ENCODE measurements at places on chromosomes 13 and 19.

- no peak for DNase-seq
Measured at GRCh38 chr13:110556224-110556606, 5.3 kb downstream of the RAB20 start.

DNA sequence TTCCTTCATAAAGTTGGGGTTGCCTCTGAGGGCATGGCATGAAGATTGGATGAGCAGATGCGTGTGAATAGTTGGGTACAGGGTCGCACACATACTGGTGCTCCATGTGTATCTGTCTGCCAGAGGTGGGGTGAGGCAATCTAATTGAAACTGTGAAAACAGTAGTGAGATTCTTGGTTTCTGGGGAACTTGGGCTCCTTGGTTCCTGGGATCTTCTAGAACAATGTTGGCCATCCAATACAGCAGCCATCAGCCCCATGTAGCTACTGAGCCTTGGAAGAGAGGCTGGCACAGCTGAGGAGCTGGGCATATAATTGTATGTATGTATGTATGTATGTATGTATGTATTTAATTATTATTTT is 616 bp downstream of the FCHO1 start:
- DNase-seq: no peak

GRCh38 chr19:13036366-13036976 is 41.2 kb downstream of the NFIX start:
- DNase-seq: peak; percentile 45

GRCh38 chr13:72839831-72840426 is 58.0 kb downstream of the PIBF1 start:
- DNase-seq: peak; percentile 30

DNA sequence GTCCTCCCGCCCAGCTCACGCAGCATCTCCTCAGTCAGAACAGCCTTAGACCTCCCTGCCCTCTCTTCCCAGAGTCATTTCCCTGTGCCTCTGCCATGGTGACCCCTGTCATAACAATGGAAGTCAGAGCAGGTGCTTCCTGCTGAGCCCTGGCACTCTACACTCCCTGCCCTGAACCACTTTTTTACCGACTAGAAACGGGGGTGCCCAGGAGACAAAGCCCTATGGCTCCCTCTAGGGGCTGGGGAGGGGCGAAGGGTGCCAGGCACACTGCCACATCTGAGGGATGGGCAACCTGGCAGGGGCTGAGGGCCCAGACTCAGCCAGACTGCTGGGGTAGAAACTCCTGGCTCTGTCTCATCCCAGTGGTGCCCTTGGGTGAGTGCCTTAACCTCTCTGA is 16.4 kb downstream of the ZNF574 start:
- DNase-seq: peak; percentile 31

DNA sequence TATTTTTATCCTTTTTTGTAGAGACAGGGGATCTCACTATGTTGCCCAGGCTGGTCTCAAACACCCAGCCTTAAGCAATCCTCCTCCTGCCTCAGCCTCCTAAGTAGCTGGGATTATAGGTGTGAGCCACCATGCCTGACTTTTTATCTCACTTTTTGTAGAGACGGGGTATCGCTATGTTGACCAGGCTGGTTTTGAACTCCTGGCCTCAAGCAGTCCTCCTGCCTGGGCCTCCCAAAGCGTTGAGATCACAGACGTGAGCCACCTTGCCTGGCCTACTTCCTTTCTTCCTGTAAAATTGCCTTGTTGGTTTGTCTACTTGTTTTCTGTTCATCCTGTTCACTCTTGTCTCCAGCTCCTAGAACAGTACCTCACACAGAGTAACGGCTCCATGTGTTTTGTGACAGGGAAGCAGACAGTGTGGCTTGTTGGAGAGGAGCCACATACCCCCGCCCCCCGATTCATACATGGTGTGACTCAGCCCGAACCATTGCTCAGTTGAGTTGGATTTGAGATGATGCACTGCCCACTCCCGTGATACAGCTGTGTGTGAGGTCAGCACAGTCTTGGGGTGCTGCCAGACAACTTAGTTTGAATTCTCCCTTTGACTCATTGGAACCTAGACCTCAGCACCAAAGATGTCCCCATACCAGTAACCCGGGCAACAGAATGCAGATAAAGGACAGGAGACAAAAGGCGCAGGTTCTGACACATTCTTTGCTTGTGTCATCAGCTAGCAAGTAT is 34.2 kb downstream of the GPR42 start:
- DNase-seq: no peak

DNA sequence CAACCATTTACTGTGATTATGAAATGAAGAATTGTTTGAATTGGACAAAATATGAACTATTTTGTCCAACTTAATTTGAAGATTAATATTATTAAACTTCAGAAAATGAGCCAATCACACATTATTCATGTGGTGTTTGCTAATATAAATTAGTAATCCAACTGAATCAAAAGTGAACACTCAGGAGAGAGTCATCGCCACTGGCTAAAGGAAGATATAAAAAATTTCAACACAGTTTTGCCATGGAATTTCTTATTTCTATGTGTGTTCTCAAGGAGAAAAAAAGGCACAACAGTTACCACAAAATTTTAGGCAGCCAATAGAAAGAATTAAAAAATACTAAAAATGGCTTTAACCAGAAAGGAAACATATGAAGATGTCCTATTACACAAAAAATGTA is 2683.8 kb downstream of the PCDH9 start:
- no peak for DNase-seq

- no peak for DNase-seq
Measured at GRCh38 chr19:56896095-56896494, 55.6 kb upstream of the PEG3 start.

DNA sequence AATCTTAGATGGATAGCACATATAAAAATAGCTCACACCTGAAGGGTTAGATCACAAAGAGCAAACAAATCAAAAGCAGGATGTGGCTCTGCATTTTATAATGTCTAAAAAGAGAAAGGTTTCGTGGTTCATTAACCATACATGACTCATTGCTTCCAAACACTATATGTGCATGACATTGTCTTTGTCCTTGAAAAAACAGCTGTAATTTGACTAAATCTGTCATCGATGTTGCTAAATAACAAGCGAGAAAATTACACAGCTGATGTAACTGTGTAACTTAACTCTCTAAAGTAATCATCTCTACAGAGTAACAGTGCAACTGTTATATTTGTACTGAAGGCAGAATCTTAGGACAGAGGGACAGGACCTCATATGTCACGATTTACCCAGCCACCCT is 383.1 kb upstream of the GPC6 start:
- DNase-seq: peak; percentile 41

- DNase-seq: peak; percentile 57
Measured at GRCh38 chr13:22278336-22278929, 607.6 kb downstream of the FGF9 start.

All from NCI-H1092 (cell line).